ENCODE measurements at places on chromosomes 3 and 15. TPM values are rescaled to one million over a fixed set of nuclear protein-coding genes. Genes with fewer than 3 reads are reported as not detected.

LTF gene
- total RNA-seq, result under 0.01 TPM

UTS2B gene
- total RNA-seq, result not detected

RHOV gene
- total RNA-seq, result 38.7 TPM

LMLN gene
- total RNA-seq, result 4.7 TPM

ARGFX gene
- not detected for total RNA-seq

CEMIP gene
- total RNA-seq, result 2.9 TPM

Data from bronchial epithelial cell (primary cell).